ENCODE measurements at places on chromosomes 6 and 20.

DNA sequence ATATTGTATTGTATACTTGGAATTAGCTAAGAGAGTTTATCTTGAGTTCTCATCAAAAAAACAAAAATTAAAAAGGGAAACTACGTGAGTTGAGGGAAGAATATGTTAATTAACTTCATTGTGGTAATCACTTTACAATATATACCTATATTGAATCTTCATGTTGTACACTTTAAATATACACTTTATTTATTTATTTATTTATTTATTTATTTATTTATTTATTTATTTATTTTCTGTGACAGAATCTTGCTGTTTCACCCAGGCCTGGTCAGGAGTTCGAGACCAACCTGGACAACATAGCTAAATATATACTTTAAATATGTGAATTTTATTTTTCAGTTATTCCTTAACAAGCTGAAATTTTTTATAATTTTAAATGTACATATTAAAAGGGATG is 74.1 kb downstream of the VIP start:
- DNase-seq = no peak

- DNase-seq = no peak
These were observed 302.3 kb downstream of the TENT5A start for GRCh38 chr6:81450180-81450579.

GRCh38 chr6:67812693-67813092 is 822.4 kb upstream of the ADGRB3 start:
- DNase-seq = no peak

DNA sequence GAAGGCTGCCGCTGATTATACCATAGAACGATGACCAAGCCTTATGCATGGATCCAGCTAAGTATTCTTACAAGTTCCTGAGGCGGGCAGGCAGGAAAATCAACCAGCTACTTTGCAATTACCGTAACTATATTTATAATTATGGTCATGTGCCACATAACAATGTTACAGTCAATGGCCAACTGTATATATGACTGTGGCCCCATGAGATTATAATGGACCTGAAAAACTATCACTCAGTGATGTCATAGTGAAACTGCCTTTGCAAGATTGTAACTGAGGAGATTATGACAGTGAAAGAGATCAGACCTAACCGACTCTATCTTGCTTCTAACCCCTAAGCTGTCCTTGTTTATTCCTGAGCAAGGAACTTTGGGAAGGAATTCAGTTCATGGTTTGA is 33.1 kb upstream of the FAM135A start:
- no peak for DNase-seq

- DNase-seq = no peak
These were observed 267.8 kb upstream of the IRAK1BP1 start for GRCh38 chr6:78599526-78599925.

GRCh38 chr6:56992703-56993102 is 37.8 kb downstream of the BEND6 start:
- no peak for DNase-seq

Measured in effector memory CD4-positive, alpha-beta T cell (primary cell).